ENCODE measurements at places on chromosomes 13 and 19. TPM values are rescaled to one million over a fixed set of nuclear protein-coding genes. Genes with fewer than 3 reads are reported as not detected.

Gene FCGBP
- under 0.01 TPM for total RNA-seq

Gene POU2F2
- total RNA-seq, result not detected

Gene KLK12
- not detected for total RNA-seq

Gene KCTD15
- total RNA-seq, result 39.4 TPM

Gene ANKLE1
- total RNA-seq, result not detected

Gene NANOS3
- not detected for total RNA-seq

Gene PLVAP
- 3.6 TPM for total RNA-seq

Gene EMC10
- 110 TPM for total RNA-seq

Gene CD33
- total RNA-seq, result not detected

Gene CACNG7
- 11.3 TPM for total RNA-seq

Gene SPRED3
- total RNA-seq, result 6.9 TPM

Gene ATP13A1
- 69.7 TPM for total RNA-seq

Gene GPC5
- not detected for total RNA-seq

Gene BLVRB
- total RNA-seq, result 118 TPM

Gene MATK
- total RNA-seq, result not detected

Gene GIPR
- total RNA-seq, result under 0.01 TPM

Gene GGN
- 2.3 TPM for total RNA-seq

Gene FXYD1
- total RNA-seq, result 2.0 TPM

Gene LIM2
- total RNA-seq, result not detected

Gene ZNF665
- 3.9 TPM for total RNA-seq

Gene C19orf85
- not detected for total RNA-seq

Gene ZNF835
- 0.49 TPM for total RNA-seq

Gene CLEC17A
- total RNA-seq, result not detected

Gene KLK11
- not detected for total RNA-seq

Gene SLC25A23
- total RNA-seq, result 26.7 TPM

Gene SIAH3
- not detected for total RNA-seq

Gene SIGLEC14
- not detected for total RNA-seq

Gene PRR22
- total RNA-seq, result 0.36 TPM

Gene CEACAM20
- total RNA-seq, result not detected

Gene GPR4
- 5.2 TPM for total RNA-seq

Gene IFNL4
- not detected for total RNA-seq

Gene LILRA1
- not detected for total RNA-seq

Gene ZNF382
- 8.3 TPM for total RNA-seq

Gene OLFM4
- not detected for total RNA-seq

Gene PIP5K1C
- 38.6 TPM for total RNA-seq

Gene EVI5L
- 18.2 TPM for total RNA-seq

Gene HIPK4
- not detected for total RNA-seq

Gene KCNN1
- not detected for total RNA-seq

Gene SYNE4
- total RNA-seq, result not detected

Gene MEX3D
- 33.4 TPM for total RNA-seq

Gene C13orf46
- total RNA-seq, result not detected

Gene MIA
- total RNA-seq, result not detected

Gene UTP14C
- 10.3 TPM for total RNA-seq

Gene FBN3
- total RNA-seq, result not detected

Gene MCEMP1
- total RNA-seq, result not detected

Gene TRPC4
- 5.5 TPM for total RNA-seq

Gene SOX1
- not detected for total RNA-seq

Gene SELENOV
- total RNA-seq, result not detected

Gene IRGC
- not detected for total RNA-seq
